DMS79 (cell line): ENCODE measurements at places on chromosomes 11 and 22.

GRCh38 chr11:95266751-95267374 lies 35.9 kb upstream of the SESN3 start:
- peak; percentile 38 for DNase-seq

- DNase-seq, result no peak
Observed at GRCh38 chr11:46838501-46838900, 7.6 kb downstream of the CKAP5 start.

- no peak for DNase-seq
Observed at GRCh38 chr22:20816559-20816958, 42.1 kb downstream of the PI4KA start.

GRCh38 chr22:42887523-42888507 lies 30.7 kb upstream of the ARFGAP3 start:
- DNase-seq, result no peak

DNA sequence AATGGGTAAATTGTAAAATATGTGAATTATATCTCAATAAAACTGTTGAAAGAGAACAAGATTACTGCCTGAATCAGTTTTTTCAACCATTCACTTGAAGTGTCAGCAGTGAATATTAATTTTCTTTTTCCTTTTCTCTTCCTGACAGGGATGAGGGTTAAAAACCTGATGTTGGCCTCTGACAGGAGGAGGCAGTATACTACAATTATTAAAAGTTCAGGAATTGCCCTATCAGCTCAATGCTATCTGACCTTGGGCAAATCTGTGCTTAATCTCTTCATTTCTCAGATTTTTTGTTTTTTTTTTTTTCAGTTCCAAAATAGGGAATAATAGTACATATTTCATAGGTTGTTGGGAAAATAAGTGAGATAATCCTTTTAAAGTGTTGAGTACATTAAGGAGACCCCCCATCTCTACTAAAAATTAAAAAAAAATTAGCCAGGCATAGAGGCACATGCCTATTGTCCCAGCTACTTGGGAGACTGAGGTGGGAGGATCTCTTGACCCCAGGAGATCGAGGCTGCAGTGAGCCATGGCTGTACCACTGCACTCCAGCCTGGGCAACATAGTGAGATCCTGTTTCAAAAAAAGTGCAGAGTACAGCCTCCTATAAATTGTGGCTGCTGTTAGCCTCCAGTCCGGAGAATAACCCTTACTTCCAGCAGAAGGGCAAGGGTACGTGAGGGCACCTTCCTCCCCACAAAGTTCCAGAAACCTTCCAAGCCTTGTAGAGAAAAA lies 48.8 kb downstream of the TRIM44 start:
- no peak for DNase-seq
